ENCODE measurements at places on chromosomes 7 and 10.

- DNase-seq, result no peak
Observed at GRCh38 chr10:77970869-77971803, 44.6 kb upstream of the DLG5 start.

DNA sequence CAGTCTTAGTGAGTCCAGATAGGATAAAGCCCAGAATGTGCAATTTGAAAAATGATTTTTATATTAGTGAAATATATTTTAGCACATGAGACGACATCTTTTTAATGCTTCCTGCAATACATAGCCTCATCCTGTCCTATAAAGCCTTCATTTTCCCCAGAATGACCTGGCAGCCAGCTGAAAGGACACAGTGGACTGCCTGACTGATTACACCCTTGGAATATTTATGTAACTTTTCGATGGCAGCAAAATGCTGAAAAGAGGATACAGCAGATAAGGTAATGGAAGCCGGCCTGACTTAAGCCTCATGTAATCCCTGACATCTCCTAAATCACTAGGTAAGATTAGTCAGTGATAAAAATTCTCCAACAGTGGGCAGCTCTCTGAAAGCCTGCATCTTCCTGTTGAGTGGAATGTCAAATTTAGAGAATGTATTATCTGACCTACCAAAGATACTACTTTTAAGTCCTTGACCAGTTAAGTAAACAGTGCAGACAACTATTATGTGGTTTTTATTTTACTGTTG is 210.7 kb upstream of the STEAP1 start:
- no peak for DNase-seq

DNA sequence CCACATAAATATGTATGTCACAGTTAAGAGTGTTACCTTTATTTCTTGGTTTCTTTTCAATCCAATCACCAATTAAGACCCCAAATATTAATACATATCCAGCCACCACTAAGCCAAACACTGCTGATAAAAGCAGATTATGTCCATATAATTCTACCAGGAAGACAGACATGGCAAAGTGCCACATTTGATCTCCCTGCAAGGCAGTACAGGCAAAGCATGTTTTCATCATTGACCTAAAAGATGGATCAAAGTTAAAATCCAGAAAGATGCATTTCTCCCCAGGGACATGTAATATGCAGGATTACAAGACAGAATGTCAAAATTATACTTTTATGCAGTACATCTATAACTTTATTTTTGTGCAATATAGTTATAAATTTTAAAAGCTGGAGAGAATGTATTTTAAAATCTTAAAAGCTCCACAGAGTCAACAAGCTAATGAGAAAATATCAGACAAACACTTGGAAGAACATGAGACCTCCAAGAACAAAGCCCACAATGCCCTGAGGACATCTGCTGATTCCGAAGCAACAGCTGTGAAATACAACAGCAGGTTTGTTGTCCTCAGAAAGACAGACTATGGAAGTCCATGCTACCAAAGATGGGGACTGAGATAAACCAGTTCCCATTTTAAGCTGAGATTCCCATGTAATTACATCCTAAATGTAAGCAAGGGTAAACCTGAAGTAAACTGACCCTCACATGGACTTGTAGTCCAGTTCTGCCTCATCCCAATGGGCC is 54.5 kb upstream of the TOMM7 start:
- DNase-seq, result no peak

DNA sequence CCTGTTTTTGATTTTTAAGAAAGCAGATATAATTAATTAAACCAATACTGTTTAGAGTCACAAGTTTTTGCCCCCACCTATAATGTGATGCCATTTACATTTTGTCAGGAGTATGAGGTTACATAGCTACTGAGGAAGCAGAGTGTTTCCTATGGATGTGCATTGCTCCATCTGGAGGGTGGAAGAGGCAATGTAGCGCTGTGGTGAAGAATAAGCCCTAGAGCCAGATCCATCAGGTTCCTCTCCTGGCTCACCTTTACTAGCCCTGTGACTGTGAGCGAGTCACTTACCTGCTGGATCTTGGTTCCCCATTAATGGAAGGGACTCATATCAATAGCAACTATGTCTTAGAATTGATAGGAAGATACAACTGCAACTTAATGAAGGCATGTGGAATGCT is 216.0 kb downstream of the GPAM start:
- no peak for DNase-seq

DNA sequence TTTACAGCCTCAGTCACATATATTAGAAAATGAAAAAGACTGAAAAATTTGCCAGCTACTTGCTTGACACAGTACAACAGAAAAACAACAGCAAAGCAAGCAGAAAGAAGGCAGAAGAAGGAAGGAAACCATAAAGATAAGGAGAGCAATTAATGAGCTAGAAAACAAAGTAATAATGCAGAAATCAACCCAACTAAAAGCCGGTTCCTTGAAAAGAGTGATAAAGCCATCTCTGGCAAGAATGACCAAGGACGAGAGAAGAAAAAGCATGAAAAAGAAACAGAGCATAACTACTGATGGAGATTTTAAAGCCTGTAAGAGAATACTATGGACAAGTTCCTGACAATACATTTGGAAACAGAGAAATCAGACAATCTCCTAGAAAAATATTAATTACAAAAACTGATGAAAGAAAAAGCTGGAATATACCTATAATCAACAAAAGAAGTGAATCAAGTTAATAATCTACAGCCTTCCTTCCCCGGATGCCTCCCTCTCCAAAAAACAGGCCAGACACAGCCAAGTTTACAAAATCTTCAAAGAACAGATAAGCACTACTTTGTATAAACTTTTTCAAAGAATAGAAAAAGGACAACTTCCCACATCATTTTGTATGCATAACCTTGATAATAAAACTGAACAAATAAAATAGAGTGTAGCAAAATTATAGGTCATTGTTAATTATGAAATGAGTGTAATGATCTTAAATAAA is 204.0 kb downstream of the BAMBI start:
- DNase-seq, result no peak

Data from activated naive CD8-positive, alpha-beta T cell treated with anti-CD3 and anti-CD28 coated beads, Interleukin-2, amount 50 U/mL, for 16 hours (primary cell).